Upper lobe of right lung (tissue), 1 donor: ENCODE measurements at places on chromosomes 4 and X. TPM values are rescaled to one million over a fixed set of nuclear protein-coding genes. Genes with fewer than 3 reads are reported as not detected.

ALAS2 gene
- total RNA-seq, result 0.78 TPM

FMR1NB gene
- not detected for total RNA-seq

RNF128 gene
- 18.1 TPM for total RNA-seq

AFM gene
- not detected for total RNA-seq

SGMS2 gene
- 67.8 TPM for total RNA-seq

GPRASP1 gene
- total RNA-seq, result 5.5 TPM

NPY2R gene
- not detected for total RNA-seq

TMSB15B gene
- total RNA-seq, result 1.6 TPM

EDA gene
- 5.5 TPM for total RNA-seq
